Suprapubic skin (tissue), 4 donors: ENCODE measurements at places on chromosomes 4 and X. TPM values are rescaled to one million over a fixed set of nuclear protein-coding genes. Genes with fewer than 3 reads are reported as not detected.

The BBS12 gene
- 0.70 TPM for total RNA-seq

The PCSK1N gene
- 9.0 TPM for total RNA-seq

The DKK2 gene
- 1.9 TPM for total RNA-seq

The FAM9B gene
- total RNA-seq = not detected

The RAPGEF2 gene
- total RNA-seq = 40.9 TPM

The UGT2B15 gene
- not detected for total RNA-seq

DNA sequence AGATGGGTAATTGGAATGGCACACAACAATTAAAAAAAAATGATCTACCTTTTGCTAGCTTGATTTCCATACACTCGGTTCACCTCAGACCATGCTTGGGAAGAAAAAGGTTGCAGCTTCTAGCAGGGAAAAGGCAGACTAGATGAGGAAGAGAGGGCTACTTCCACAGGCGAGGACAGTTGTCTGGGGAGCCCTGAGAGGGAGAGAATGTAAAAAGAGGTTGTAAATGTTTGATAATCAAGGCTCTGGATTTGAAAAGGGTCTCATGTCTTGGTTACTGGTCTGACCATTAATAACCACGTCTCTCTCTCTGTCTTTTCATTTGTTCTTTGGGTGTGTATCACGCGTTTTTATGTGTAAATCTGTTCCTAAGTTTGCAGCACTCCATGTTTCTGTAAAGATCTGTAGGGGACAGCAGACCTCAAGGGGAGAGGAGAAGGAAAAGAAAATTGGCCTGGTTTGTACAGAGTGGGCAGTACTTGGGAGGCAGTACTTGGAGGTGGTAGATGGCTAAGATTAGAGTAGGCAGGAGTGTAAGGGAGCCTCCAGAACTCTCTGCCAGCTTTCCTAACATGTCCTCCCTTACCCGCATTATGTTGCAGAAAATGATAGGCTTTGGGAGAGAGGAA is 750 bp downstream of the ARMCX5 start:
- H3K27ac ChIP-seq = peak overlapping the region; percentile 73
- H3K4me1 ChIP-seq = peaks cover 6% of the 10 kb centered on the region
- H3K27me3 ChIP-seq = no peaks in the 10 kb centered on the region

- no peak overlapping the region for H3K4me3 ChIP-seq
- no peaks in the 10 kb centered on the region for H3K4me1 ChIP-seq
- H3K27ac ChIP-seq = no peak overlapping the region
- DNase-seq = no peak
Measured at GRCh38 chrX:93419642-93420041, 253.7 kb downstream of the NAP1L3 start.

DNA sequence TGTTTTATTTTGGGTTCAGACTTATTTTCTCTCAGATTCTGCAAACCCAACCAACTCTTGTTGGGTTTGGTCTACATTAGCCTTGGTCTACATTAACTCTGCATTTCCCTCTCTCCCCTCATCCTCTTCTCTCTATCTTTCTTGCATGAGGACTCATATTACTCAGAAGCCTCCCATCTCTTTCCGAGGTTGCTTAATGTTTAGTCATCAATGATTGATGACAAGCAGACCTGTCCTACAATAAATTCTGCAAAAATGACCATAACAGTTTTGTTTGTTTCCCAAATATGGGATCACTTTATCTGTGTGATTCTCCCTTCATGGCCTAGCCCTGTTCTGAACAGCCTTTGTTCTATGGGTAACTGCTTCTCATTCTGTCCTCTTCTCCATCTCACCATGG is 75.2 kb downstream of the GABRB1 start:
- no peak overlapping the region for H3K4me3 ChIP-seq
- no peak overlapping the region for H3K27ac ChIP-seq
- DNase-seq = no peak
- H3K4me1 ChIP-seq = no peaks in the 10 kb centered on the region

DNA sequence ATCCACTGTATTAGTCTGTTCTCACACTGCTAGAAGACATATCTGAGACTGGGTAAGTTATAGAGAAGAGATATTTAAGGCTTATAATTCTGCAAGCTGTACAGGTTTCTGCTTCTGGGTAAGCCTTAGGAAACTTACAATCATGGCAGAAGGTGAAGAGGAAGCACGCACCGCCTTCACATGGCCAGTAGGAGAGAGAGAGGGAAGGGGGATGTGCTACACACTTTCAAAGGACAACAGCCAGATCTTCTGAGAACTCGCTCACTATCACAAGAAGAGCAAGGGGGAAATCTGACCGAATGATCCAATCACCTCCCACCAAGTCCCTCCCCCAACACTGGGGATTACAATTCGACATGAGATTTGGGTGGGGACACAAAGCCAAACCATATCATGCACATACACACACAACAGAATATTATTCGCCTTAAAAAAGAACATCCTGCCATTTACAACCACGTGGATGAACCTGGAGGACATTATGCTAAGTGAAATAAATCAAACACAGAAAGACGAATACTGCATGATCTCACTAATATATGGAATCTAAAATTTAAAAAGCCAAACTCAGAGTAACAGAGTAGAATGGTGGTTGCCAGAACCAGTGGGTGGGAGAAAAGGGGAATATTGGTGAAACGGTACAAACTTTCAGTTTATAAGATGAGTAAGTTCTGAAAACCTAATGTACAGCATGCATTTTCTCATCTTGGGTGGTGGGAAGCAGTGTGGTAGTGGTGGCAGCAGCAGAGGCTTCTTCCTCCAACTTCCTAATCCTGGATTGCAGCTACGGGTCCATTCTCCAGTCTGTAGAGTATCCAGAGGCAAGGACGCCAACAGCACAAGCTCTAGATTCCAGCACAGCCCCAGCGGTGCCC is 12.8 kb downstream of the FRYL start:
- no peak overlapping the region for H3K4me3 ChIP-seq
- no peak for DNase-seq
- H3K36me3 ChIP-seq = no peaks in the 10 kb centered on the region
- H3K27me3 ChIP-seq = no peaks in the 10 kb centered on the region
- H3K27ac ChIP-seq = no peak overlapping the region

GRCh38 chr4:158201322-158201721 is 9.0 kb upstream of the TMEM144 start:
- no peak for DNase-seq
- no peak overlapping the region for H3K27ac ChIP-seq
- no peak overlapping the region for H3K4me3 ChIP-seq
- no peaks in the 10 kb centered on the region for H3K36me3 ChIP-seq
- H3K27me3 ChIP-seq = no peaks in the 10 kb centered on the region
- no peaks in the 10 kb centered on the region for H3K4me1 ChIP-seq

DNA sequence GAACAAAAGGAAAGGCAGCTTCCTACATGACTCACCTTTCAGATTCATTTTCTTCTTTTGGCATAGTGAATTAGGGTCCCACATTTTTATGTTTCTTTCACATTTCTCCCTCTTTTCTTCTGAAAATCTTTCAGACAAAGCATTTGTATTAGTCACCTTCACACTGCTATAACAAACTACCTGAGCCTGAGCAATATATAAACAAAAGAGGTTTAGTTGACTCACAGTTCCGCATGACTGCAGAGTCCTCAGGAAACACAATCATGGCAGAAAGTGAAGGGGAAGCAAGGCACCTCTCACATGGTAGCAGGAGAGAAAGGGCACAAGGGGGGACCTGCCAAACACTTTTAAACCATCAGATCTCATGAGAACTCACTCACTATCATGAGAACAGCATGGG is 36.9 kb downstream of the MAGEA9 start:
- H3K4me3 ChIP-seq = no peak overlapping the region
- DNase-seq = no peak
- H3K27me3 ChIP-seq = no peaks in the 10 kb centered on the region
- H3K27ac ChIP-seq = no peak overlapping the region
- no peaks in the 10 kb centered on the region for H3K36me3 ChIP-seq

GRCh38 chrX:98501426-98501825 is 1617.7 kb downstream of the RPA4 start:
- no peaks in the 10 kb centered on the region for H3K4me1 ChIP-seq
- no peak overlapping the region for H3K4me3 ChIP-seq
- H3K27ac ChIP-seq = no peak overlapping the region
- no peaks in the 10 kb centered on the region for H3K27me3 ChIP-seq
- DNase-seq = no peak

GRCh38 chr4:36321176-36321575 is 39.8 kb downstream of the DTHD1 start:
- no peak overlapping the region for H3K4me3 ChIP-seq
- DNase-seq = no peak
- H3K27ac ChIP-seq = no peak overlapping the region
- H3K27me3 ChIP-seq = no peaks in the 10 kb centered on the region
- H3K36me3 ChIP-seq = no peaks in the 10 kb centered on the region

DNA sequence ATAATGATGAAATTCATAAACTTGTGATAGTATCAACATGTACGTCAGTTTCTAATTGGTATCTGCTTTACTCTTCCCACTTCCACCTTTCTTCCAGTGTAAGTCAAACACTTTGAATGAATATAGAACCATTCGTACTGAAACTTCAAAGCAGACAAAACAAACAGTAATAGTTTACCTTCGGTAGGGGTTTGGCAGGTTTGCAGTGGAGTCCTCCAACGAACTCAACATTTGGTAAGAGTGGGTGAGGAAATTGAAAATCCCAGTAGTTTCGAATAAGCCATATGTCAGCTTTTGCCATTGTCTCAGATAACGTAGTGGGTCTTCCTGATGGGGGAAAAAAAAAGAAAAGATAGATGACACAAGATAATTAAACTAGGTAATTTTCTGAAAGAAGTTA is 2.2 kb downstream of the UGT2B4 start:
- no peak overlapping the region for H3K4me3 ChIP-seq
- H3K4me1 ChIP-seq = no peaks in the 10 kb centered on the region
- no peaks in the 10 kb centered on the region for H3K36me3 ChIP-seq
- H3K27me3 ChIP-seq = no peaks in the 10 kb centered on the region
